ENCODE measurements at places on chromosomes 12 and 14.

DNA sequence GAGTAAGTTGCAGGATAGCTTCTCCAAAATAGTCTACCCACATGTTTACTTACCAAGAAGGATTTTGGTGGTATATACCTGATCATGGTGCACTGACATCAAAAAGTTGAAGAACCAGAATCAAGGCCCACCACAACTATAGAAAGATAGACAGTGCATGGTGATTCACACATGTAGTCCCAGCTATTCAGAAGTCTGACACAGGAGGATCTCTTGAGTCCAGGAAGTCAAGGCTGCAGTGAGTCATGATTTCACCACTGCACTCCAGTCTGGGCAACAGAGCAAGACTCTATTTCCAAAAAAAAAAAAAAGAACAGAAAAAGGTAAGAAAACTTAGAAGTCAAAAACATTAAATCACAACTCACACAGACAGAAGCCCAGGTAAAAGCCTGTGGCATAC is 422.2 kb upstream of the FOXG1 start:
- no peak for DNase-seq

GRCh38 chr14:100058777-100059437 is 6.3 kb upstream of the EVL start:
- no peak for DNase-seq

DNA sequence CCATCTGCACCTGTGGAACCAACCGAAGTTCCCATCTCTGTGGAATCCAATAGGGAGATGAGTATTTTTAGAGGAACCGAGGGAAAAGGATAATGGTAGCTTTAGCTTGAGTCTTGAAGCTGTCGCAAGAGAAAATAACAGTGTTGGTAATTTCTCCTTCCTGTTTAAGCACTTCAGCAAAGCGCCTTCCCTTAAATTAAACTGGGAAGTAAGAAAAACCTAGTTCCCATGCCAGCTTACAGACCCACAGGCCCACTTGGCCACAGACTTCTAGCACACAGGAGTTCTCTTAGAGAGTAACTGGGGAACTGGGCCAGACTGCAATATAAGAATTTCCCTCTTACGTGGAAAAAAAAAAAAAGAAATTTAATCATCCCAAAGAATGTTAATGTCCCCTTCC is 223.8 kb downstream of the EFCAB11 start:
- DNase-seq: no peak

DNA sequence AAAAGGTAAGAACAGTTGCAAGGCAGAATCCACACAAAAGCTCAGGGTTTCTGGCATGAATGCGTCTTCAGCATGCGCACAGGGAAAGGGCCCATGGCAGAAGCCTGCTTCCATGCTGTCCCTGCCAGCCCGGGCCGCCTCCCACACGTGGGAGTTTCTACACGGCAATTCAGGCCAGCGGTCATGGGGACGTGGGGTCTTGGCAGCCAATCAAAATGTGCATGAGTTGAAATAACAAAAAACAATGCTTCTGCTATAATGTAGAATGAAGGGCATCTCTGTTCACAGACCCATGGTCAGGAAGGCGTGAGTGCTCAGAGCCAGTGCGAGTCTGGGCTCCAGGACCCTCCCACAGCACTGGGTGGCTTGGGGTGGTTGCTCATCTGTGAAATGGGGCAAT is 28.6 kb downstream of the AMN start:
- DNase-seq: no peak

DNA sequence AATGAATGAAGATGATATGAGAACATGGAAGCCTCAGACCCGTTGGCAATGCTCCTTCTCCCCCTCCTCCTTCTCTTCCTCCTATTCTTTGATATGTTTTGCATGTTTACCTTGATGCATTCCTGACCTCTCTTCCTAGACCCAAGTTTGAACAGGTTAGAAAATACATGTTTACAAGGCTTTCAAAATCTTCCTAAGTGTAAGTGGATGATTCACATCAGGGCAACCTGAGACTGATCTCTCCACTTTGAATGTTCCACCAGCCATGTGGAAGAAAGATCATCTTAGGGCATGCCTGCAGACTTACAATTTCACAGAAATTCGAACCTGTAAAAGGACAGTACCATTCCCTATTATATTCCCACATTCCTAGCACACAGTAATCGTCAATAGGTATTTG is 18.0 kb upstream of the LDHB start:
- DNase-seq: no peak

DNA sequence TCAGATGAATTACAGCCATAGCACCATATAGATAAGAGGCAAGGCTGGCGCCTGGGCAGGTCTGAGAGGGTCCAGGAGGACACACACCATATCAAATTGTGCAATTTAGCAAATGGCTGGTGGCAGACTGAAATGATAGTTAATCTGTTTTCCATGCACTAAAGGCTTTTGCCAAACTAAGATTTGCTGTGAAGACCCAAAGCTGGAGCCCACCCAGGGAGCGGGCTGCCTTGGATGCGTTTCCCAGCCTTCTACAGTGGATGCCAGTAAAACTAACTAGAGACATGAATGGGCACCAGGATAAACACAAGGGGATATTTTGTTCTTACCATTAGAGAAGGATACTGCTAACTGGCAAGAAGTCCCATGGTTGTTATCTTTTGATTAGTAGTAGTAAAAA is 475.1 kb downstream of the DPF3 start:
- no peak for DNase-seq

Measured in stimulated activated CD4-positive, alpha-beta T cell treated with anti-CD3 and anti-CD28 coated beads, Interleukin-15, amount 100 ng/mL, for 1 hour (primary cell).